ENCODE measurements at places on chromosomes 2 and 18.

- DNase-seq: peak; percentile 11
Measured at GRCh38 chr2:152716805-152717227, 445 bp downstream of the PRPF40A start.

DNA sequence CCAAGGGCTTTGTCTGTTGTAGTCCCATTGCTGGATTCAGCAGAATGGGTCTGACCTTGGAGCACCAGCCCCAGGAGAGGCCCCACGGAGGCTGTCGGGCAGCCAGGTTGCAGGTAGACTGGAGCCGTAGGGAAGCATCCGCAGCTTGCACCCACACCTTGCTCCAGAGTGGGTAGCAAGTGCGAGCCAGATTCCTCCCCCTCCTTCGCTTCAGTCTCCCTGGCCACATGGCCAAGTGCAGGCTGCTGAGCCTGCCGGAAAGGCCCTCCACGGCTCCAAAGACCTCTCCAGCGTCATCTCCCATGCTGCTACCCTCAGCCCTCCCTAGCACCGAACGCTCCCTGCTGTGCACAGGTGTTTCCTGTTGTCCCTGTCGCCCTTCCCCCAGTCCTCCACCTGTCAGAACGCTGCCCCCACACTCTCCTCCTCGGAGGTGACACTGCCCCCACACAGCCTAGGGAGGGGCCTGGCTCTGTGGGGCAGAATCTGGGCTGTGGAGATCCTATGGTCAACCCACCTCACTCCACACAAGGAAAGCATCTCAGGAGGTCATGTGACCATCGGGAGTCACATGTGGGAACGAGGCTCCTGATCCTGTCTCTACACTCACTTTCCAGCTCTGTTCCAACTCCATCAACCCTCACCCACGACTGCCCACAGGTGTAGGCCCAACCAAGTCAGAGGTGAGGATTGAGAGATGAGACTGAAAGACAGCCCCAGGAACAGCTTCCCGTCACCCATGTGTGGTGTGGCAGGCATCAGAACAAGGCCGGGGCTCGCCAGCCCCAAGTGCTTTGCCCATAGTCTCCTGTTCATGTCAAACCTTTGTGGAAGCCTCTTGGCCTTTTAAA lies 8.3 kb downstream of the KCNF1 start:
- DNase-seq: no peak

GRCh38 chr2:175769200-175769599 lies 232.9 kb downstream of the LNPK start:
- DNase-seq: no peak

DNA sequence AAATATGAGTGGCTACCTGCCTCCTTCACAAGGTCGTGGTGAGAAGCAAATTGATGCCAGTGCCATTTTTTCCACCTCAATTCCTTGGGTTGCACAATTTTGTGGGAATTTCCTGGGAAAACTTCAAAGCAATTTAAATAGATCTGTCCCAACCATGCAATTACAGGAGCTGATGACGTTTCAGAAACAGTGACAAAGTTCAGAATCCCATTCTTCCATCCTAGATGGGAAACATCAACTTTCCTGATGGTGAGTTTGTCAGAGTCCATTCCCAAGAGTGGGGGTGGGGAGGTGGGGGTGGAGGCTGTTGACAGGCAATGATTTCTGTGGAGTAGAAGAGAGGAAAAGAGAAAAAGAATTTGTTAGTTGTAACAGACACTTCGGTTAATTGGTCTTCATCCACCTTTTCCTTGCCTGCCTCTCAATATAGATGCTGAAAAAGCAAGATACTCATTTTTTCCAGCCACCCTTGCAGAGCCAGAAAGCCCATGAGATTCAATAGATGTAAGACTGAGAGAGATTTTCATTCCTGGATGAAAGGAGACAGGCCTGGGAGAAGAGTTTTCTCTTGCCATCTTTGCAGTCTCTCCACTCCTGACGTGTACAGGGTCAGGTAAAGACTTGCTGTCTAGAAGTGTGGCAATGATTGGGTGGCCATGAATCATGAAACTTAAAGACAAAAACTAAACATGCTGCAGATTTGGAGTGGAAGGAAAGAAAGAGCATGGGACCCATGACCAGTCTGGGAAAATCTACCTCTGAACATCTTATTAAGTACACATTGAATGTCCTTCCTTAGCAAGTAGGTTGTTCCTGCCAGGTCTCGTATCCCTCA lies 47.3 kb downstream of the SOCS6 start:
- no peak for DNase-seq

DNA sequence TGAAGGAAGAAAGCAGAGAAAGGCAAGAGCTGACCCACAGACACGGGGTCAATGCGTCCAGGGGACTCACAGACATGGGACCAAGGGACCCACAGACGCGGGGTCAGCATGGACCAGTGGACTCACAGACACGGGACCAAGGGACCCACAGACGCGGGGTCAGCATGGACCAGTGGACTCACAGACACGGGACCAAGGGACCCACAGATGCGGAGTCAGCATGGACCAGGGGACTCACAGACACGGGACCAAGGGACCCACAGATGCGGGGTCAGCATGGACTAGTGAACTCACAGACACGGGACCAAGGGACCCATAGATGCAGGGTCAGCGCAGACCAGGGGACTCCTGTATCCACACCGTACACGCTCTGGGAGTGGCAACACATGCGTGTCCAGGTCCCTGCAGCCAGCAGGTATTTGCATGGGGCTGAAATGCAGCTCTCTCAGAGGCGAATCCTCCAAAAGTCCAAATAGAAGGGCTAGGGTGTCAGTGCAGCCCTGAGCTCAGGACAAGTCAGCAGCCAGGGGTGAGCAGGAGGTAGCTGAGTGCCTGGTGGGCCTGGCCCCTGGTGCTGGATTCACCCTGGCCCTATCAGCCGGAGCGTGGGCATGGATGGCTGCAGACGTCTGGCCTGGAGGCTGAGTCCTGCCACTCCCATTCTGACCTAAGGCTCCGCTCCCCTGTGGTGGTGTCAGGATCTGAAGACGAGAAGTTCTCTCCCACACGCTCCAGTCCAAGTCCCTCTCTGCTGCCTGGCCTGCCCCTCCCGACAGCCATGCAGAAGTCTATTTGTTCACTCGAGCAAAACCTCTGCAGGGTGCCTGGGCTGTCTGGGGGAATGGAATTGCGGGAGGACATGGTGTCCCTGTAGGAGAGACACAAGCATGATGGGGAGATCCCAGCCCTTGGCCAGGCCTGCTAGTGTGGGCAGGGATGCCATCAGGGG lies 28.5 kb downstream of the TMEM18 start:
- DNase-seq: no peak

- no peak for DNase-seq
Measured at GRCh38 chr2:44119878-44120277, 48.8 kb upstream of the PPM1B start.

DNA sequence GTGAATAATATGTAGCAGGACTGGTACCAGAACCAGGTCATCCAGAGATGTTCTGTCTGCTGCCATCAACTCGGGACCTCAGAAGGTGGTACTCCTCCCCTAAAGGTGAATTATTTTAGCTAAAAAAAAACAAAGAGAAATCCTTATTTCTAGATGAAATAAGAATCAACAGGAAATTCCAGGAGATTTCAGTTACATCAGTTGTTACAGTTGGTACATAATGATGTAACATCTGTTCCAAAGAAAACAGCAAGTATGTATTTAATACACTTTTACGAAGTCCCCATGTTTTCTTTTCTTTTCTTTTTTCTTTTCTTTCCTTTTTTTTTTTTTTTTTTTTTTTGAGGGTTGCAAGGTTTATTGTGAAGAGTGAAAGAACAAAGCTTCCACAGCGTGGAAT lies 33.6 kb upstream of the CD28 start:
- no peak for DNase-seq

GRCh38 chr2:26566081-26566375 lies 75.1 kb downstream of the CIB4 start:
- DNase-seq: no peak

DNA sequence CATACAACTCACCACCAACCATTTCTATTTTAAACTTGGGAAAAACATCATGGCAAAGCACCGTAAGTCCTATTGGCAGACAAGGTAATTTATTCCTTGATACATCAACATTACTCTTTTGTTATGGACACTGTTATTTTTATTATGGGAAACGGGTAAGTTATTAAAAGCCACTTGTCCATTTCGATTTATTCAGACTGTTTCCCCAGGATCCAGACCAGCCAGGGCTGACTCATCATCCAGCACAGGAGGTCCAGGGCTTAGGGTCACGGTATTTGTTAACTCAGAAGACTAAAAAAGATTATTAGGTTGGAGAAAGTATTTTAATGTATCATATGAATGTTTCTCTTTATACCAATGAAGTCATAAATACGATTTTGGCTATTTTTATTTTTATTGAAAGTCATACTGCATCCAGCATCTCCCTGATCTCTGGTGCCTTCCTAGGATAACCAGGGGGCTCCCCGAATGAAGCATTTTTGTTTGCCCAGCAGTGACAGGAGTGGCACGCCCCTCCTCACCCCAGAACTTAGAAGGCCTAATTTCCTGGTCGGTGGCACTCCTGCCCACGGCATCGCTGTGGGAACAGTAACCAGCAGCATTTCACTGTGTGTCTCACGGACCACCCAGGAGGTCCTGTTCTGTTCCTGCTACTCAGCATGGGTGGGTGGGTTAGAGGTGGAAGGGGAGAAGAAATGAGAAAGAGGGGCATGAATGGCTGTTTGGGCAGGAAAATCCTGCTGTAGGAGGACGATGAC lies 446.1 kb downstream of the EIPR1 start:
- no peak for DNase-seq

- no peak for DNase-seq
Measured at GRCh38 chr2:171792157-171792556, 101.9 kb downstream of the SLC25A12 start.

- peak; percentile 24 for DNase-seq
Measured at GRCh38 chr2:224520064-224520463, 65.1 kb downstream of the CUL3 start.

GRCh38 chr2:1633092-1633671 lies 111.1 kb downstream of the PXDN start:
- no peak for DNase-seq

DNA sequence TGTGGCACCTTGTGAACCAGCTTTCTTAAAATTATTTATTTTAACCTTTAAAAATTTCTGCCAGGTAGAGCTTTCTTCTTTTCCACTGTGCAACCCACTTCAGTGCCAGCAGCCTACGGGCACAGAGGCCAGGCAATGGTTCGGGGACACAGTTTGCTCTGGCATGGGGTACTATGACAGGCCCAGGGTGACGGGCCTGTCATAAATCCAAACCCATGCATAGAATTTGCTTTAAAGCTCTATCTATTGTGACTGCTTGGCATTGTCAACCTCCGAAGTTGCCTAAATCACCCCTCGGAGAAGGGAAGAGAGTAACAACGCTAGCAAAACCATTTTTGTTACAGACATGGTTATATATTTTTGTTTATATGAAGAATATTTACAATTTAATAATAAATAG lies 1.5 kb downstream of the ODC1 start:
- DNase-seq: no peak

DNA sequence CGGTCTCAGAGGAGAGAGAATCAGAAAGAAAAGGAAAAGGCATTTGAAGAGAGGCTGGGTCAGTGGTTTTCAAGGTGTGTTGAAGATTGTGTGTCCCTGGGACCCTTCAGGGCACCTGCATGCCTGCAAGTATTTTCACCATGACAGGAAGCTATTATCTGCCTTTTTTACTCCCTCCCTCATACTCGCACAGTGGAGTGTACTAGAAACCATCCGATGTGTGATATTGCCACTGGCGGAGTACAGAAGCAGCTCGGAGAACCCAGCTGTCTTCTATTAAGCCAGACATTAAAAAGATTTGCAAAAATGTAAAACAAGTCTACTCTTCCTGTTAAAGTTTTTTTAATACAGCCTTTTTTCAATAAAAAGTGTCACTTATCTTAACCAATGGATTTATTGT lies 33.7 kb upstream of the RFX8 start:
- no peak for DNase-seq

DNA sequence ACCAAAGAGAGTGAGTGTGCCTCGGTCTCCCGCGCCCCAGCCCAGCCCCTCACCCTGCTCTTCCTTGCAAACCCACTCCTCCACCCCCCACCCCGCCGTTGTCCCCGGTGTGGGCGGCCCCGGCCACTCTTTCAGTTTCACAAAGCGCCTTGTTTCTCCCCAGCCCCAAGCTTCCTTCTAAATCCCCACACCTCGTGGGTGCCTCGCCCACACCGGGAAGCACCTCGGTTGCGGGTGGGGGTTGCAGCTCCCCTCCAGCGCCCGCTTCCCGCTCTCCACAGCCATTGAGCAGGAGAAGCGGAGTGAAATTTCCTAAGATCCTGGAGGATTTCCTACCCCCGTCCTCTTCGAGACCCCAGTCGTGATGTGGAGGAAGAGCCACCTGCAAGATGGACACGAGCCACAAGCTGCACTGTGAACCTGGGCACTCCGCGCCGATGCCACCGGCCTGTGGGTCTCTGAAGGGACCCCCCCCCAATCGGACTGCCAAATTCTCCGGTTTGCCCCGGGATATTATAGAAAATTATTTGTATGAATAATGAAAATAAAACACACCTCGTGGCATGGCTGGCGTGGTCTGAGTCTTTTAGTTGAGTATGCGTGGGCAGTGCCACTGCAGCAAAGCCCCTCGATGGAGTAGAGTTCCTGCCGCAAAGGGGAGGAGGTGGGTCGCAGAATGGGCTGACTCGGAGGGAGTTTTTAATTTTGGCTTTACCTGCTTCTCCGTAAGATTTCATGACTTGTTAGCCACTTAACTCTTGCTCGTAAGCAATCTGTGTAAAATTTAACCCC lies 848 bp downstream of the TMSB10 start:
- DNase-seq: no peak

DNA sequence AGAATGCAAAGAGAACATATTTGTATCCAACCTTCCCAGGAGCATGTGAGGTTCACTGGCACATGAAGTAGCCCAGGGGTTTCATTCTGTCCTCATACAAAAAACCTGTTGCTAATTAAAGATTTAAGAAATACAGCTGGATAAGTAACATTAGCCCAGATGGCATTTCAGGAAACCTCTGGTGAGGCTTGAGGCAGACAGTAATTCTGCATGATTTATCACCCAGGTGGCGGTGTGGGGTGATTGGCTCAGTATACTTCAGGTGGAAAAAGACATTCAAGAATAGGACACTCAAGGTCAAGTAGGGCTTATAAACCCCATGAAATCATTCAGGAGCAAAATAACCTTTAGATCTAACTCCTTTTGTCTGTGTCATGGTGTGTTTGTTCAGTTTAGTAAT lies 237.4 kb downstream of the RNF144A start:
- no peak for DNase-seq

DNA sequence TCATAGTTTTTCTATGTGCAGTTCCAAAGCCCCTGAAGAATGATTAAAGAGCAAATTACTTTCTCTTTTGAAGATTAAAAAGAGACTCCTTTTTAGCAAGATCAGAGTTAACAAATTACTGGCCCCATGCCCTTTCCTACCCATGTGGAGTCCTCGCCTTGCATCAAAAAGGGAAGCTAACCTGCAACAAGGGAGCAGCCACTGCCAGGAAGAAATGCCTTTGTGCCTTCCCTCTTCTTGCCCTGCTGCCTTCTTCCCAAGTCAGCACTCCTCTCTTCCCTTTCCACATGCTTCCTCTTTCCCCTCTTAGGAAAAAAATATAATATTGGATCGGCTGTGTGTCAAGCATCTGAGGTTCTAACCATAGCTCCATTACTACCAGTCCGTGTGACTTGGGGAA lies 37.1 kb upstream of the CYP1B1 start:
- DNase-seq: no peak

- no peak for DNase-seq
Measured at GRCh38 chr2:173086518-173087213, 11.0 kb downstream of the MAP3K20 start.

- no peak for DNase-seq
Measured at GRCh38 chr18:35291166-35291565, 1.1 kb upstream of the ZSCAN30 start.

- DNase-seq: no peak
Measured at GRCh38 chr2:28629910-28630309, 121.7 kb upstream of the PPP1CB start.
